RKO (cell line): ENCODE measurements at places on chromosomes 7 and 10.

DNA sequence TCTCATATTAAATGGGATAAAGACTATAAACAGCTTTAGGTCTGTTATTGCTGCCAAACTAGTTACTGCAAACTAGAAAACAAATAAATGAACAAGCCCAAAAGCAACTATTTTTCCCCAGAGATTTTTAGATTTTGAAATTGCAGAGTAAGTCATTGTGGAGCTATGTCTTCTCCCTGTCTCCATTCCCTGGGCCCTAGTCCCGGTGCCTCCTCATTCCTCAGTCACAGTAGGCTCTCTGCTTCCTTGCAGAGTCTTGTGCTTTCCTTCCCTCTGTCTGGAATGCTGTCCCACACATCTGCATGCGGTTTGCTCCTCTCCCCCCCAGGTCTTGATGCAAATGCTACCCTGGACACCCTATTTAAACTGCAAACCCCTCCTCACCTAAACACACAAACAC lies 4.0 kb downstream of the PNLIPRP3 start:
- no peak for DNase-seq

GRCh38 chr7:32935558-32935957 lies 21.7 kb upstream of the FKBP9 start:
- DNase-seq = no peak

- DNase-seq = peak; percentile 93
Observed at GRCh38 chr7:135512135-135512887, 2.4 kb upstream of the CNOT4 start.

DNA sequence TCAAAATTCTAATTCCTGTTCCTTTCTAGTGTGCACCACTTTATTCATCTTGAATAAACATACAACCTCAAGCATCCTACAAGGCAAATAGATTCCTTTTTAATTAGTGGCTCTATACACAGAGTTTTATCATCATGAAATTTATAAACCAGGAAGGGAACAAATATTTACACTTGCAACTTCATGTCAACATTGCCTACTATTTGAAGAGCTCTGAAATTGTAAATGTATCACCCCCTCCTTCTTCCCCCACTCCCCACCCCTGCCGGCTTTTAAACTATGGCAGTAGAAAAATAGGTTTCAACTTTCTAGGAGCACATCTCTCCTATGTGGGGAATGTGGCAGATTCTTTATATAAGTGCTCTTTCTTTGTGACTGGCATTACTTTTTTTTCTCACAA lies 49.6 kb downstream of the KAT6B start:
- no peak for DNase-seq

DNA sequence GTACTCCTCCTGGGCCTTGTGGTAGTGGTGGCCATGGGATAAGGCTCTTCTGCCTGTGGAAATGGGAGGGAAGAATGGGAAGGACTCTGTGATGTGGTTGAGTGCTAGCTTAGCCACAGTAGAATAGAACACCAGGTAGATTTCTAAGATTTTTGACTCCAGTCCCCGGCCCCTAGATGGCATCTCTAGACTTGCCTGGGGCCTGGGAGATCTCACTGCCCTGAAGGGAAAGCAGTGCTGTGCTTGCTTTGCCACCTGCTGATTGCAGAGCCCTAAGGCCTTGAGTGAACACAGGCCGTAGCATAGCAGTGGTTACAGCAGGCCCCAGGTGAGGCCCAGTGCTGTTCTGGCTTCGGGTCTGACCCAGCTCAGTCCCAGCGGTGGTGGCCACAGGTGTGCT lies 252.0 kb downstream of the TCF7L2 start:
- no peak for DNase-seq

DNA sequence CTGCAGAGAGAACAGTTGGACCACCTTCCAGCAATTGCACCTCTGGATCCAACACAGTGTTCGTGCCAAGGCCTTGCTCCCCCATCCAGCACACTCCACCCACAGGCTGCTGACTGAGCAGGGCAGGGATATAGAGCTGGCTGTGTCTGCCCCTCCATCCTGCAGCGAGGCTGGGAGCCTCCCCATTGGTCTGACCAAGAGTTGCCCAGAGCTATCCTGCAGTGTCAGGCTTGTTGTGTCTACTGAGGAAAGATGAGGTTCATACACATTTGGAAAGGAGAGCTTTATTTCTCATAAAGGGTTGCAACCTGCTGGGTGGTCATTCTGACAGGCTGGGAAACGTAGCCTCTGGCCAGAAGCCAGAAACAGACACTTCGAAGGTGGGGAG lies 27.1 kb downstream of the PRF1 start:
- no peak for DNase-seq

GRCh38 chr10:77699080-77699645 lies 61.6 kb upstream of the KCNMA1 start:
- DNase-seq = no peak

DNA sequence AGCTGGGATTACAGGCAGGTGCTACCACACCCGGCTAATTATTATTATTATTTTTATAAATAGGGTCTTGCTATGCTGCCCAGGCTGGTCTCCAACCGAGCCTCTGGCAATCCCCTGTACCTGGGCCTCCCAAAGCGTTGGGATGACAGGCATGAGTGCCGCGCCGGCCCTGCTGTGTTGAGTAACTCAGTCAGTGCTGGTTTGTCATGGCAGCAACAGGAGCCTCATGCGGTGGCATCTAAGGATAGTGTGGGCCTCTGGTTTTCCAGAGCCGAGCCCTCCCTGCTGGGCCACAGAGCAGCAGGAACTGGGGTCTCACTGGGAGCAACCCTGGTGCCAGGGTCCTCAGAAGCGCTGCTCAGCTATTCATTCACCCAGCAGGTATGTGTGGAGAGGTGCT lies 244.7 kb downstream of the ELFN1 start:
- no peak for DNase-seq

- DNase-seq = peak; percentile 86
Observed at GRCh38 chr7:78279032-78279431, 480.5 kb downstream of the PHTF2 start.

DNA sequence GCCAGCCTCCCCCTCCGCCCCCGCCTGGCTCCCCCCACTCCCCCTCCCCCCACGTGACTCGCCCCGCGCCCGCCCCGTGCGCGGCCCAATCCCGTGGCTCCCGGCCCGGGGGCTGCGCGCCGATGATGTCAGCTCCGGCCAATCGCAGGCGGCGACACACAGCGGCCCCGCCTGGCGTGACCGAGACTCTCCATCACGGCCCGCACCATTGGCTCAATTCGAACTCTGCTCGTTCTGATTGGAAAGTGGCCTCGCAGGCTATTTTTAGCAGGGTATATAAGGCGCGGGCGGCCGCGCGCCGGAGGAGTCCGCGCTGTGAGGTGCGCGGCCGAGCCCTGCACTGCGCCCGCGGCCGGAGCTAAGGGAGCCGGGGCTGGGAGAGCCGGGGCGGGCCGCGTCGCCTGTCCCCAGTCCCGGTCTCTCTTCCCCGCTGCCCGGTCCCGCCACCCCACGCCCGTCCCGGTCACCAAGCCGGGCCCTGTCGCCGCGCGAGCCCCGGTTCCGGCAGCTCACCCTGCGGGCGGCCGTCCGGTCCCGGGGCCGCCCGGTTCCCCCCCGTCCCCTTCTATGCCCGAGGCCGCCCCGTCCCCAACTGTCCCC lies 342 bp upstream of the KLF6 start:
- peak; percentile 98 for DNase-seq

- DNase-seq = no peak
Observed at GRCh38 chr7:96085953-96086352, 235.9 kb downstream of the SLC25A13 start.

- DNase-seq = no peak
Observed at GRCh38 chr7:45689797-45690761, 115.9 kb downstream of the ADCY1 start.

- no peak for DNase-seq
Observed at GRCh38 chr7:143280566-143280965, 4.2 kb upstream of the TMEM139 start.
